ENCODE measurements at places on chromosomes 2 and 18.

DNA sequence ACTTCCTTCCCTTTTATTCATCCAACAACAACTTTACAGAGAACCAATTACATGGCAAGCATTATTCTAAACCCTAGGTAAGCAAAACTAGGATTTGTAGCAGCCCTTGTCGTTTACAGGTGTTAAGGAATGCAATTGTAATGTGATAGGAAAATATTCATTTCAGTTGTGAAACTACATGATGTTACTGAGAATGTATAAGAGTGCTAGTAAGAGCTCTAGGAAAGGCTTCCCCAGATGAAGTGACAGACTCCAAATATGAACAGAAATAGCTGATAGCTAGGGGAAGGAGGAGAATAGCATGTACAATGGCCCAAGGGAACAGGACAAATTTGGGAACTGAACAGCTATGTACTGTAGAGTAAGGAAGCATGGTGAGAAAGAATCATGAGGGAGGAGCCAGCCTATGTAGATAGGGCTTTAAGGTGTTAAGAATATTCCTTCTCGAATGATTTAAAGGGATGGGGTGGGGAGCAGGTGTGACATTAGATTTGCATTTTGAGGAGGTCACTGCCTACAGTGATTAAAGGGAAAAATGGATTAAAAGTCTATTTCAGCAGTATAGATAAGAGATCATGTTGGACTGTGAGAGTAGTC is 31.7 kb downstream of the RPE start:
- DNase-seq, result no peak

GRCh38 chr2:40716879-40717278 is 265.0 kb upstream of the SLC8A1 start:
- no peak for DNase-seq

GRCh38 chr2:235812185-235812665 is 318.4 kb downstream of the AGAP1 start:
- no peak for DNase-seq

DNA sequence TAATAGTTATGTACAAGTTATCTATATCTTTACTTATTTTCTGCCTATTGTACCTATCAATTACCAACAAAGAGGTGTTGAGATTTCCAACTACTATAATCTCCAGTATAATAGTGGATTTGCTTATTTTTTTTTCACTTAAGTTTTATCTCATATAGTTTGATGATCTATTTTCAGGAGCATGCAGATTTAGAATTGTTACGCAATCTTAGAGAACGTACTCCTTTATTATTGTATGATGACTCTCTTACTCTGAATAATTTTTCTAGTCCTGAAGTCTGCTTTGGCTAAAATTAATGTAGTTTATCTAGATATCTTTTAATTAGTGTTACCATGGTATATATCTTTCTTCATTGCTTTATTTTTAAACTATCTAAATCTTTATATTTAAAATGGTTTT is 205.2 kb downstream of the SCG2 start:
- DNase-seq, result no peak

DNA sequence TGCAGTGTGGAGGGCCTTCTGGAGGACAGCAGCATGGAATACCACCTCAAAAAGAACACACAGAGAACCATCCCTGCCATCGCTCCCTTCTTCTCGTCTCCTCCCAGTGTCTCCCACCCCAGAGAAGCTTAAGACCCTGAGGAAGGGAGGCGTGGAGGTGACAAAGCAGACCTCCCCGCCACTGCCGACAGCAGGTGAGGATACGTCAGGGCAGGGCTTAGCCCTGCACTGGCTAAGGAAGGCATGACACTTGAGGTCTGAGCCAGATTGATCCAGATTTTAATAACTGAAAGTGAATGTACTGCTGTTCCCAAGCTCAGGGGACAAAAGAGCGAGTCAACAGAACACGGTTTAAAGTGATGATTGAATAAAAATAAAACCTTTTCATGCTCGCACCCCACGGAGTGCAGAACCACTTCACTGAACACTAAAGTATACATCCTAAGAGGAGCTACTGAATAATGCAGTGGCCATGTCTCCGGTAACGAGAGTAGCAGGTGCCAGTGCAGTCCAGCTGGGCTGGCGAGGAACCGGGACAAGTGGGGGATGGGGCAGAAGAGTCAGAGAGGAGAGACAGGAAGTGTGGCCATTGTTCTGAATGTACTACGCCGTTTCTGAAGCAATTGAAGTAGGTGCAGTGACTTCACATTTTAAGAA is 391.0 kb downstream of the CDH2 start:
- DNase-seq, result no peak

Data from stimulated activated CD4-positive, alpha-beta T cell treated with anti-CD3 and anti-CD28 coated beads, TNF-alpha, amount 100 ng/mL, for 24 hours (primary cell).